ENCODE measurements at places on chromosomes 3 and 15. TPM values are rescaled to one million over a fixed set of nuclear protein-coding genes. Genes with fewer than 3 reads are reported as not detected.

DNA sequence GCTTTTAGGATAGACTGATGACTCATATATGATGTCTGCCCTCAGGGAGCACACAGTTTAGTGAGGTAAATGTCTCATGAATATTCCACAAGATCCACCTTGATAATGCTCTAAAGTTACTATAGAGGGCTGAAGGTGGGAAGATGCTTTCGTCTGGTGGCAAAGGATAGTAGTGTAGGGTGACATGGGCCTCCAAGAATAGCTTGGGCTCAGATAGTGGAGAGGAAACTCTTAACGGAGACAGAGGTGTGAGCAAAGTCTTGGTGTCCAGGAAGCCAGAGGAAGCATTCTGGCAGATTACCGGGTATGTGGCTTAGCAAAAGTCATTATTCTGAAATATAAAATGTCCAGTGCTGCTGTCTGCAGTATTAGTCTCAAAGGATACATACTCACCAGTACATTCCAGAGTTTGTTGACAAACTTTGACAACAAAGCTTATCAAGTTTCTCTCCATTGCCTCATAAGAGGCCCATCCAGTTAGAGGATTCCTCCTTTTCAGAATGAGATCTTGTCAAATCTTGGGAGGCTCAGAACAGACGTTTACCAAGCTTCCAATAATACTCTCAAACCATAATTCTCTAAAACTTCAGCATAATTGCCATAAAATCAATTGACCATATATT lies 316.7 kb downstream of the LPP start:
- H3K27me3 ChIP-seq: no peaks in the 10 kb centered on the region
- H3K4me1 ChIP-seq: no peaks in the 10 kb centered on the region
- no peak overlapping the region for H3K27ac ChIP-seq
- H3K4me3 ChIP-seq: no peak overlapping the region
- peaks cover 11% of the 10 kb centered on the region for H3K36me3 ChIP-seq

DNA sequence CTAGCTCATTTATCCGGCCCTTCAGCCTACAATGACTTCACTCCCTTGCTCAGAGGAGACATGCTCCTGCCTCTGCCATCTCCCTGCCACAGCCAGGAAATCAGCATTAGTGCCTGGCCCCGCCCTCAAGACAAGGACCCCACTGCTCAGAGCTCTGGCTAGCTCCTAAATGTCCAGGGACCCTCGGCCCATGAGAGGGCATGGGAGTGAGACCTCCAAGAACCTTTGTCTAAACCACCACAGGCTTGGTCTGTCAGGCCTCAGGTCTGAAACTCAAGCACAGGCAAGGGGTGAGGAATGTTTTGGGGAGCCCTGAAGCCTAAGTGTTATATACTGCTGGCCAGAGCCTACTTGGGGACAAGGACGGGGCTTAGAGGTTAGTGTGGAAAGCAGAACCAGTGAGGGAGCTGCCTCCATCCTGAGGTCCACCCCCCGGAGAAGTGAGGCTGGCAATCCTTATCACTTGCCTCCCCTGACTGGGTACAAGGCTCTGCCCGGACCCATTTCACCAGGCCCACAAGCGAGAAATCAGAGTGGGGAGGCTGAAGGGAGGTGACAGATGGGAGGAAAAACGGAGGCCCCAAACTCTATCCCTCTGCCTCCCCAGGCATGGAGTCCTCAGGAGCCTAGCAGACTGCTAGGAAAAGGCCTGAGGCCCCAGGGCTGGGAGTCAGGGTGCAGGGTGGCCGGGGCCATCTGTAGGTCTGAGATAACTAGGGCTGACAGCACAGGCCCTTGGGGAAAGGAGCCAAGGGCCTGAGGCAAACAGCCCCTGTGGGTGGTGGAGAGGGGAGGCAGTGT lies 18.8 kb downstream of the SHF start:
- H3K36me3 ChIP-seq: peaks cover 4% of the 10 kb centered on the region
- peaks cover 14% of the 10 kb centered on the region for H3K4me1 ChIP-seq
- no peak for DNase-seq
- no peak overlapping the region for H3K27ac ChIP-seq
- no peaks in the 10 kb centered on the region for H3K27me3 ChIP-seq
- H3K4me3 ChIP-seq: no peak overlapping the region

DNA sequence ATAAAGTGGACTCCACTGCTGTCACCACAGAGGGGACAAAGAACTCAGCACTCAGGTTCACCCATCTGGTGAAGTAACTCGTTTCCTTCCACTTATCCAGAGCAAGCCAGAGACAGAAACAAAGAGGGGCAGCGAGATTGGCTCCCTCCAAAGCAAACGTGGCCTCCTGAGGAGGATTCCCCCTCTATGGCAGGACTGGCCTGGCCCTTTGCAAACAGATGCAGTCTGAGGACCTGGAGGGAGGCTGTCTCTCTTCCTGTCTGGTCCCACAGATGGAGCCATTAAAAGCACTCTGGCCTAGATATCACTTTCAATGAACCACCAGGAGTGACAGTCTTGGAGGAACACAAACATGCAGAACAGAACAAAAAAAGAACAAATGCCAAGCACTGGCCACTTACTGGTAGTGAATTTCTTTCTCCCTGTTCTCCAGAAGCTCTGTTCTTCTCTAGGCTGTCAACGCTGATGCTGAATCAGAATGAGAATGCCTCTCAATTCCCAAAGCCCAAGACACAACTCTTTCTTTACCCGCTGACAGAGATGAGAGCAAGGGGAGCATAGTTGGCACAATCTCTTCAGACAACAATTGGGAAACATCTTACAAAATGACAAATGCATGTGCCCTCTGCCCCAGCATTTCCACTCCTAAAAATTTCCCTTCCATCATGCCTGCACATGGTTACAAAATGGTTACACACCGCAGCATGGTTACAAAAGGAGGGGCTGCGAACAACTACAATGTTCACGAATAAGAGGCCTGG lies 14.3 kb downstream of the KLHL25 start:
- H3K4me1 ChIP-seq: peaks cover 28% of the 10 kb centered on the region
- H3K27me3 ChIP-seq: no peaks in the 10 kb centered on the region
- H3K4me3 ChIP-seq: no peak overlapping the region
- DNase-seq: no peak

DNA sequence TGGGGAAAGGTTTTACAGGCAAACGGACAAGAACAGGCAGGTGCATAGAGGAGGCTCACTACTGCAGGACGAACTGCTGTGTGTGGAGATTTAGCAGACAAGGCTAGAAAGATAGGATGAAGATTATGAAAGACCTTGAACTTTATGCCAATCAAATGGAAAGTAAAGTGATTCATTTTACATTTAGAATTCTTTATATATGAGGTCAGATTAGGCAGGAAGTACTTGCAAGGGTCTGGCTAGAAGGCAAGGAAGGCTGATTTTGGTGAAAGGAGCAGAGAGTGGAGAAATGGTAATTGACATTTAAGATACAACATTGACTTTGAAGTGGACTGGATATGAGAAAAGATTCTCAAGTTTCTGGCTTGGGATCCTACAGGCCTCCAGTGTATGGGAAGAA lies 33.6 kb downstream of the PLSCR4 start:
- H3K27ac ChIP-seq: no peak overlapping the region
- DNase-seq: no peak
- no peaks in the 10 kb centered on the region for H3K36me3 ChIP-seq
- peaks cover 4% of the 10 kb centered on the region for H3K27me3 ChIP-seq
- H3K4me1 ChIP-seq: no peaks in the 10 kb centered on the region

- H3K36me3 ChIP-seq: peaks cover 35% of the 10 kb centered on the region
- DNase-seq: peak; percentile 19
- no peak overlapping the region for H3K27ac ChIP-seq
- H3K4me3 ChIP-seq: no peak overlapping the region
- H3K4me1 ChIP-seq: peaks cover 36% of the 10 kb centered on the region
- H3K27me3 ChIP-seq: no peaks in the 10 kb centered on the region
Observed at GRCh38 chr15:44596511-44597010, 59.6 kb downstream of the EIF3J start.

DNA sequence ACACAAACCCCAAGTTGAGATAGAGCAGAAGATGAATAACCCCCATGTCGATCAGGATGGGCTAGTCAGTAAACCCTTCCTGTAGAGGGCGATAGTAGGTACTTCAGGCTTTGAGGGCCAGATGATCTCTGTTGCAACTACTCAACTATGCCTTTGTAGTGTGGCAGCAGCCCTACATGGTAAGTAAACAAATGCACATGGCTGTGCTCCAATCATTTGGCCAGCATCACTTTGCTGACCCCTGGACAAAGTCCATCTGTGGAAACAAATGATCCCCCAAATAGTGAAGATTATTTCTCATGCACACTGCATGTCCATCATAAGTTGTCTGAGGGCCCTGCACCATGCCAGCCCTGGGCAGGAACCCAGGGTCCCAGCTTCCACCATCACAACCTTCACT lies 402.2 kb upstream of the PROK2 start:
- peaks cover 10% of the 10 kb centered on the region for H3K27me3 ChIP-seq
- no peak overlapping the region for H3K27ac ChIP-seq
- DNase-seq: no peak
- H3K4me3 ChIP-seq: no peak overlapping the region
- H3K36me3 ChIP-seq: no peaks in the 10 kb centered on the region

DNA sequence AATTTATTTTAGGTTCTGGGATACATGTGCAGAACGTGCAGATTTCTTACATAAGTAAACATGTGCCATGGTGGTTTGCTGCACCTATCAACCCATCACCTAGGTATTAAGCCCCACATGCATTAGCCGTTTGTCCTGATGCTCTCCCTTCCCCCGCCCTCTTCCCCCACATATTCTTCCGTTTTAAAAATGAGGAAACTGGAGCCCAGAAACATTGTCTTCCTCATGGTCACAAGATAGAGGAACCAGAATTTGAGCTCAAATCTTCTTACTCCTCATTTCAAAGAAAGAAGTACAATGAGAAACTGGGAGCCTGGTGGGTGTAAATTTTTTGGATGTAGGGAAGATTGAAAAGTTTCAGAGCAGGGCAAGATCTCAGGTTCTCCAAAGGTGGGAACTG lies 56.1 kb upstream of the USP3 start:
- no peak overlapping the region for H3K4me3 ChIP-seq
- H3K4me1 ChIP-seq: peaks cover 23% of the 10 kb centered on the region
- no peak overlapping the region for H3K27ac ChIP-seq
- no peaks in the 10 kb centered on the region for H3K27me3 ChIP-seq
- no peaks in the 10 kb centered on the region for H3K36me3 ChIP-seq

- no peak overlapping the region for H3K27ac ChIP-seq
- peaks cover 4% of the 10 kb centered on the region for H3K27me3 ChIP-seq
- no peak overlapping the region for H3K4me3 ChIP-seq
- H3K4me1 ChIP-seq: peaks cover 7% of the 10 kb centered on the region
- DNase-seq: no peak
Observed at GRCh38 chr15:21267671-21268395, 172.5 kb downstream of the POTEB3 start.

GRCh38 chr3:143896486-143896885 lies 48.2 kb upstream of the SLC9A9 start:
- H3K27ac ChIP-seq: no peak overlapping the region
- H3K4me1 ChIP-seq: no peaks in the 10 kb centered on the region
- H3K36me3 ChIP-seq: no peaks in the 10 kb centered on the region
- no peak for DNase-seq

GRCh38 chr3:30631243-30631904 lies 25.0 kb downstream of the TGFBR2 start:
- peak; percentile 85 for DNase-seq
- peak overlapping the region; percentile 61 for H3K4me3 ChIP-seq
- peaks cover 93% of the 10 kb centered on the region for H3K4me1 ChIP-seq
- H3K27me3 ChIP-seq: no peaks in the 10 kb centered on the region
- H3K27ac ChIP-seq: peak overlapping the region; percentile 98

DNA sequence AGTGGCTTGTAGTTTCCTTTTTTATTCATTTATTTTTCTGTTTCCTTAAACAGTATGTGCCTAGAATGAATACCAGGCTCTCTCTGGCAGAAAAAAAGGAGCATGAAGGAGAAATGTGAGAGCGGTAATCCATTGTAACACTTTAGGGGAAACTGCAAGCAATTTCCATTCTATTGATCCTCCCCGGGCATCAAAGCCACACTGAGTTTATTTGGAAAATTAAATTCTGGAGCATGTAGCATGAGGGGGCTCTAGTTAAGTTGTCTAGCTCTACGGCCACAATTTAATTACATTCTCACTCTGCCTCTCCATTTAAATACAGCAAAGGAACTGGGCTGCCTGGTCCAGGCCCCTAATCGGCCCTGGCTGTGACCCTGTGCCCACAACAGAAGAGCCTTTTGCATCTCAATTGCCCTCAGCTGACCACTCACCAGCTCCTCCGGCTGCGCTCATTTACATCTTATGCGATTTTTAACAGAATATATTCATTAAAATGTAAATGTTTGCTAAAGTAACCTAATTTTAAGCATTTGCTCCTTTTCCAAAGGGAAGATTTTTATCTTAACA lies 72.9 kb downstream of the MEGF11 start:
- no peak overlapping the region for H3K27ac ChIP-seq
- no peak overlapping the region for H3K4me3 ChIP-seq
- no peaks in the 10 kb centered on the region for H3K4me1 ChIP-seq
- H3K36me3 ChIP-seq: no peaks in the 10 kb centered on the region
- peaks cover 31% of the 10 kb centered on the region for H3K27me3 ChIP-seq

- DNase-seq: no peak
- H3K27ac ChIP-seq: no peak overlapping the region
- H3K4me3 ChIP-seq: no peak overlapping the region
Observed at GRCh38 chr15:55343168-55343567, 24.1 kb downstream of the PIGB start.

GRCh38 chr15:53872410-53872809 lies 105.8 kb upstream of the UNC13C start:
- no peak for DNase-seq
- no peak overlapping the region for H3K27ac ChIP-seq
- no peaks in the 10 kb centered on the region for H3K36me3 ChIP-seq
- H3K4me1 ChIP-seq: no peaks in the 10 kb centered on the region

- no peak overlapping the region for H3K27ac ChIP-seq
- no peak for DNase-seq
- no peaks in the 10 kb centered on the region for H3K36me3 ChIP-seq
- no peaks in the 10 kb centered on the region for H3K27me3 ChIP-seq
- no peak overlapping the region for H3K4me3 ChIP-seq
Observed at GRCh38 chr3:14773691-14774128, 45.1 kb upstream of the FGD5 start.

GRCh38 chr15:97836003-97836402 lies 124.5 kb upstream of the ARRDC4 start:
- H3K27me3 ChIP-seq: no peaks in the 10 kb centered on the region
- DNase-seq: no peak
- H3K4me1 ChIP-seq: no peaks in the 10 kb centered on the region
- H3K27ac ChIP-seq: no peak overlapping the region
- H3K4me3 ChIP-seq: no peak overlapping the region
- H3K36me3 ChIP-seq: no peaks in the 10 kb centered on the region

DNA sequence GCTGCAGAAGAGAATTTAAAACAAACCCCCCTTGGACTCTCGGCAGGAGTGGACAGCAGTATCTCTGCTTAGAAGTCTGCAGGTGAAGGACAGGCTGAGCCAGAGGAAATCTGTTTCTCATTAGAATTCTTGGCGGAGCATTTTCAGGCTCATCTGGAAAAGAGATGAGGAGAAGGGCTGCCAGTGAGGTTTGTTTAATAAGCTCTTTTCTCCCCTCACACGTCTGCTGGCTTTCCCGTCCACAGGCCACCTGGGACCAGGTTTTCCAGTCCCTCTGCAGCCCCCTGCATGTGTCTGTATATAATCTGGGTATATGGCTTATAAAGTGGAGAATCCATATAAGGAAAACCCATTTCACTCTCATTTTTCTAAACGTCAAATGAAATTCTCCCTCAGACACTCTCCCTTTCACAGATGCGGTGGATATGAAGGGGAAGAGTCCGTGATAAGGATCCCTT lies 155.4 kb upstream of the TPM1 start:
- peaks cover 21% of the 10 kb centered on the region for H3K27me3 ChIP-seq
- DNase-seq: no peak
- H3K4me3 ChIP-seq: no peak overlapping the region
- no peaks in the 10 kb centered on the region for H3K36me3 ChIP-seq

Gene FBXW12
- total RNA-seq: not detected

Gene DPPA2
- not detected for total RNA-seq

Gene IRAK2
- 3.0 TPM for total RNA-seq

Gene CISH
- 308 TPM for total RNA-seq

Gene ZNF639
- total RNA-seq: 35.1 TPM

Gene COL8A1
- total RNA-seq: not detected

Gene SHC4
- total RNA-seq: 2.5 TPM

Gene SLC12A1
- not detected for total RNA-seq
